Central memory CD8-positive, alpha-beta T cell (primary cell): ENCODE measurements at places on chromosomes 16 and 17.

DNA sequence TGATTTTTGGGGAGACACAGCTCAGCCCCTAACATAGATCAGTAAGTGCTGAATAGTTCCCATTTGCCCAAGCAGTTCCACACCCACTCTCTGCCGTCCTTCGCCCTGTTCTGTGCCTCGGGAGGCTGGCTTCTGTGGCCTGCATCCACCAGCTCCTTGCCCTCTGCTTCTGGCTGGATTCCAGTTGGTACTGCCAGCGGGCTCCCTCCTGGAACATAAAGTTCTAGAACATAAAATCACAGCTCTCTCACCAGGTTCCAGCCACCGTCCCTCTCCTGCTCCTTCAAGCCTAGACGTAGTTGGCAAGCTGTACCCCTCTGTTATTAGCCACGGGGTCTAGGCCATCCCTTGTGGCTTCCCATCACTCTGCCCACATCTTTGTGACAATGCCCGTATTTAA is 3.9 kb upstream of the MRPS23 start:
- DNase-seq: no peak

DNA sequence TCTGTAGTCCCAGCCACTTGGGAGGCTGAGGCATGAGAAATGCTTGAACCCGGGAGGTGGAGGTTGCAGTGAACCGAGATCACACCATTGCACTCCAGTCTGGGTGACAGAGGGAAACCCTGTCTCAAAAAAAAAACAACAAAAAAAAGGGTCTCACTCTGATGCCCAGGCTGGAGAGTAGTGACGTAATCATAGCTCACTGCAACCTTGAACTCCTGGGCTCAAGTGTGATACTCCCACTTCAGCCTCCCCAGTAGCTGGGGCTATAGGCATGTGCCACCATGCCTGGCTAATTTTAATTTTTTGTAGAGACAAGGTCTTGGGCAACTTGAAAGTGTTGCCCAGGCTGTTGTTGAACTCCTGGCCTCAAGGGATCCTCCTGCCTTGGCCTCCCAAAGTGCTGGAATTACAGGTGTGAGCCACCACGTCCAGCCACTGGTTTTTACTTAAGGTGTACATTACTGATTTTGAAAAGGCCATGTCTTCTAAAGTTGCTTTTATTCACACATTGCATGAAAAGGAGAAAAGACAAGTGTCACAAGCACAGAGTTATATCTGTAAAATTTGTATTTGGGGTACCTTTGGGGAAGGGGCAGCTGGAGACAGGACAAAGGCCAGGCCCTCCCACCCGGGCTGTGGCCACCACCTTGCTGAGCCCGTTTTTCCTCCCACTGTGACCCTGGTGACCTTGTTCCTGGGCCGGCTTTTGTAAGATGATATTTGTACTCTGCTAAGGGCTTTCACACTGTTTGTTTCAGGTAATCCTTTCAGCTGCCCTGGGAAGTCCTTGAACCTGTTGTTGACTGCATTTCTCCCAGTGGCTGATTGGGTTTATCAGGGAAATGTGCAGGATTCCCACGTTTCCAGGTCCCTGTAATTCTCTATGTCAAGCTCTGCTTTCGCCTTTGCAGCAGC is 11.5 kb downstream of the GPT2 start:
- DNase-seq: no peak

DNA sequence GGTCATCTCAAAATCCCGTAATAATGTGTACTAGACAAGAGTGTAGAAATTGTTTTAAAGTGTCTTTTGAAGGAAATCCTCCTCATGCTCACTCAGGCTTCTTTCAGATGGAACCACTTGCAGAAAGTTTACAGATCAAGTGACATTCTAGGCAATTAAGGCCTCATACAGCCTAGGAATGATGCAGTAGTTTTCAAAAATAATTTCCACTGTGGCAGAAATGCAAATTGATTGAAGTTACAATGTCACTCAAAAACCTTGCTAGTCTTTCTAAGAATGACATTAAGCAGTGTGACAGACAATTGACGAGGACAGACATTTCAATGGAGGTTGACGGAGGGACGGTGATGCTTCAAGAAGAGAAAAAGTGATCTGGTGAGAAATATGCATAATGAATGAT is 53.5 kb upstream of the CDH8 start:
- no peak for DNase-seq

DNA sequence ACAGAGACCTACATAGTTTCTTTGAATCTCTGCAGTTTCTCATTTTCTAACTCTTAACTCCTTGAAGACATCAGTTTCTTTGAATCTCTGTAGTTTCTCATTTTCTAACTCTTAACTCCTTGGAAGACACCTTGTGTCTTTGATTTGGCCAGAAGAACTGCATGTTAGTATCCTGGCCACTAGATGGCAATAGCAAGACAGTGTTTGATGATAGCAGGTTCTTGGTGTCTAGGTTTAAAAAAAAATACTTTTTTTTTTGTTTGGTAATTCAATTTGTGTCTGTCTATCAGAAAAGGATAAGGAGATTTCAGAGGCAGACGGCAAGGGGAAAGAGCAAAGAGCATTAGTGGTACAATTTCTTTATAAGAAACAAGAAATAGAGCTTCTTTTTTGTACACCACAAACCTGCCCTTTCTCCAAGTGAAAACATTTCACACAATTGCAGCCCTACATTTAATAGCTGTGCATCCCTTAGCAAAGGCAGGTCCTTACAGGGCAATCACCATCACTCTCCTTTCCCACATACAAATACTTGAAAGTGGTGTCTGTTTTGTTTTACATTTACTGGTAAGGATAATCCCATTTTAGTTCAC is 1324.9 kb upstream of the CDH8 start:
- no peak for DNase-seq

- no peak for DNase-seq
Observed at GRCh38 chr17:44661835-44662234, 5.6 kb downstream of the MEIOC start.

DNA sequence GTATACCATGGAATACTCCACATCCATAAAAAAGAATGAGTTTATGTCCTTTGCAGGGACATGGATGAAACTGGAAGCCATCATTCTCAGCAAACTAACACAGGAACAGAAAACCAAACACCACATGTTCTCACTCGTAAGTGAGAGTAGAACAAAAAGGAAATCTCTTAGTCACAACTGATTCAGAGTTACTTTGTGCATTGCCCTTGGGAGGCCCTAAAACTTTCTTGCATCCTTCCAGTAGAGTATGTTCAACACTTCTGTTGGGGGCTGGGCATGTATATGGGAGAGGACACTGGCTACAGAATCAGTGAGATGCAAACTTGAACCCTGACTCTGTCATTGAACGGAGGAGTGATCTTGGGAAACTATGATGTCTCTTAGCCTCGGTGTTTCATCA is 147.4 kb upstream of the IRX5 start:
- DNase-seq: no peak
